ENCODE measurements at places on chromosomes 11 and 22. TPM values are rescaled to one million over a fixed set of nuclear protein-coding genes. Genes with fewer than 3 reads are reported as not detected.

DNA sequence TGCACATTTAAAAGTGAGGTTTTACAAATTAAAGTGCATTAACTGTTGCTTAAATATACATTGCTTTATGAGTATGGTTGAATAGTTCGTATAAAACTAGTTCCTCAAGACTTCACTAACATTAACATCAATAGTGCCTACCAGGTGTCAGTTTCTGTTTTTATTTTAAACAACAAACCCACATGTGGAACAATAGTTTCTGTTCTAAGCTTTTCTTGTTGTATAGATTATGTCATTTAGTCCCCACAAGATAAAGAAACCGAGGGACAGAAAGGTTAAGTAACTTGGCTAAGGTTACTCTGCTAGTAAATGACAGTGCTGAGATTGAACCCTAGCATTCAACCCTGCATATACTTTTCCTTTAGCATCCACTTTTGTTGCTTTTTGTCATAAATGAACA, 41.4 kb upstream of the ST14 start:
- no peaks in the 10 kb centered on the region for H3K27me3 ChIP-seq
- H3K4me3 ChIP-seq: no peak overlapping the region
- H3K36me3 ChIP-seq: peaks cover 48% of the 10 kb centered on the region
- DNase-seq: no peak

- H3K27ac ChIP-seq: peak overlapping the region; percentile 23
- no peaks in the 10 kb centered on the region for H3K27me3 ChIP-seq
- H3K4me1 ChIP-seq: peaks cover 9% of the 10 kb centered on the region
- no peaks in the 10 kb centered on the region for H3K36me3 ChIP-seq
Measured at GRCh38 chr22:23179381-23180299, 669 bp upstream of the BCR start.

DNA sequence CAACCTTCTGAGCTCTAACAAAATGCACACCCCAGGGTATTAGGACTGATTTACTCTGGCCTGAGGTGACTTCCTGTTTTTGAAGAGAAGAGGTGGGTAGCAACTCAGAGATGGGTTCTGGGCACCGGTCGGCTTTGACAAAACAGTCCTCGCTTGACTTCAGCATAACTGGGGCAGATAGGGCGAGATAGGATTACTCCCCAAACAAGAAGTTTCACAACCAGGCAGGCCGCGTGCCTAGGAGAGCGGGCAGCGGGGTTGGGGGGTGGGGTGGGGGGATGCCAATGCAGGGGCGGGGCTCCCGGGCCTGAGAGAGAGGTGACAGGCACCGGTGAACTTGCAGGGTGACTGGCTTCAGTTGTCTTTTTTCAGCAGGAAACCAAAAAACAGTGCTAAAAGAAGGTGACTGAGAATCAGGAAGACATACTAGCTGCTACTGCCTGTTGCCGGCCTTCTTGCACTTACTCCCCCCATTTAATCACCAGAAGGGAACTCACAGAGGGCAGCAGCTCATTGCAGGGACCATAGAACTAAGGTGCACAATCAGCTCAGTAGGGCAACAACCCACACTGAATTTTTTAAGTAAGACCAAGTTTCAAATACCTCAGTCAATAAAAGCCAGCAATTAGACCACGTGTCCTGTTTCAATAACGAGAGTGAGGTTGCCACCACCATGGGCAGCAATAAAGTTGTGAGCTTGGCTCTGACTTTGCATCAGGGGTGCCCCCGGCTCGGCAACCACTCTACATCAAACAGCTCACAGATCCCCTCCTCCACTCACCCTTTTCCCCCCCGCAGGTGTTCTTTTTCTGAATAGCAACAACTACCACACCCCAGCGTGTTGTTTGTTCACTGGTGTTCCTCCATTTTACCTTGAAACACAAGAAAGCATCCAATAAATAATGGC, 37.2 kb upstream of the ETS1 start:
- no peaks in the 10 kb centered on the region for H3K36me3 ChIP-seq
- no peak for DNase-seq
- no peaks in the 10 kb centered on the region for H3K27me3 ChIP-seq
- H3K27ac ChIP-seq: peak overlapping the region; percentile 80
- no peak overlapping the region for H3K4me3 ChIP-seq

- no peaks in the 10 kb centered on the region for H3K27me3 ChIP-seq
- peak overlapping the region; percentile 83 for H3K4me3 ChIP-seq
- peaks cover 62% of the 10 kb centered on the region for H3K36me3 ChIP-seq
Measured at GRCh38 chr11:208181-208916, 841 bp downstream of the RIC8A start.

- no peak for DNase-seq
- no peaks in the 10 kb centered on the region for H3K27me3 ChIP-seq
- H3K4me3 ChIP-seq: no peak overlapping the region
- no peaks in the 10 kb centered on the region for H3K36me3 ChIP-seq
- no peaks in the 10 kb centered on the region for H3K4me1 ChIP-seq
Measured at GRCh38 chr11:101872171-101872882, 42.5 kb upstream of the CEP126 start.

DNA sequence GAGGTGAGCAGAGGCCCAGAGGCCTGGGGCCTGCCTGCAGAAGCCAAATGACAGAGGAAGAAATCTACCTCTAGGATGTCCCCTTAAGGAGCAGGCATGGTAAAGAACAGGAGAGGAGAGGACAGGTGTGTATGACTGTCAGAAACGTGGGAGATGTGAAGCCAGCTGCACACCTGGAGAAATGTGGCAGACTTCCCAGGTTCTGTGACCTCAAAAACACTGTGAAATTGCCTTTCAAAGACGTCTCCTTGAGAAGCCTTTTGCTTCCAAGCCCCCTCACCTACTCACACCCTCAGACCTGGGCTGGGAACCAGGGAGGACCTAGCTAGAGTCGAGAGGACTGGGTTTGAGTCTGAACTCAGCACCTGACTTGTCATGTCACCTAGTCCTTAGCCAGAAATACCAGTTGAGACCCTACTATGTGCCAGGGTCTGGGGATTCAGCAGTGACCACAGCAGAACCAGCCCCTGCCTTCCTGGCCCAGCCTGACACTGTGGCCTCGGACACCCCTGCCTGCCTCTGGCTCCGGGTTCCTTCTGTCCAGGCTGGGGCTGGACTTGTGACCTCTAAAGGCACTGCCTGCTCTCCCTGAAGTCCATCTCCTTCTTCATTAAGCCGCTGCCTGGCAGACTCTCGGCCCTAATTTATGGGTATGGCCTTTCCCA, 5.6 kb downstream of the TPBGL start:
- no peak overlapping the region for H3K4me3 ChIP-seq
- peaks cover 5% of the 10 kb centered on the region for H3K4me1 ChIP-seq
- H3K36me3 ChIP-seq: no peaks in the 10 kb centered on the region
- DNase-seq: no peak
- H3K27me3 ChIP-seq: peaks cover 43% of the 10 kb centered on the region

DNA sequence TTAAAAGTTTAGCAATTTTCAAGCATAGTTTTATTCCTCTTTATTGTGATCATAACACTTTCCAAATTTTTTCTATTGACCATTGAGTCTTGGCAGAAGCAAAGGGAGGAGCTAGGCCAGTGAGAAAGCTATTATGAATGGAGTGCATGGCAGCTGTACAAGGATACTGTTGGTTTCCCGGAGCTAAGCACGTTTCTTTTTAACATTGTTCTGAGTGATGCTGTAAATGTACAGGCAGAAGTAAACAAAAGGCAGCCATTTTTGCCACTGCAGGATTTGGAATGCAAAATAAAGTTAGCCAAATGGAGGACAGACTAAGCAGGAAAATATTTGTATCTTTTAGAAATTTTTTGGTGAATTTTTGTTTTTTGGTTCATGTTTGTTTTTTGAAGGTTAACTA, 16.2 kb downstream of the CBL start:
- peaks cover 10% of the 10 kb centered on the region for H3K4me1 ChIP-seq
- H3K4me3 ChIP-seq: no peak overlapping the region
- no peaks in the 10 kb centered on the region for H3K36me3 ChIP-seq
- DNase-seq: no peak
- H3K27me3 ChIP-seq: no peaks in the 10 kb centered on the region
- no peak overlapping the region for H3K27ac ChIP-seq

The GDPD4 gene
- not detected for polyA plus RNA-seq

DNA sequence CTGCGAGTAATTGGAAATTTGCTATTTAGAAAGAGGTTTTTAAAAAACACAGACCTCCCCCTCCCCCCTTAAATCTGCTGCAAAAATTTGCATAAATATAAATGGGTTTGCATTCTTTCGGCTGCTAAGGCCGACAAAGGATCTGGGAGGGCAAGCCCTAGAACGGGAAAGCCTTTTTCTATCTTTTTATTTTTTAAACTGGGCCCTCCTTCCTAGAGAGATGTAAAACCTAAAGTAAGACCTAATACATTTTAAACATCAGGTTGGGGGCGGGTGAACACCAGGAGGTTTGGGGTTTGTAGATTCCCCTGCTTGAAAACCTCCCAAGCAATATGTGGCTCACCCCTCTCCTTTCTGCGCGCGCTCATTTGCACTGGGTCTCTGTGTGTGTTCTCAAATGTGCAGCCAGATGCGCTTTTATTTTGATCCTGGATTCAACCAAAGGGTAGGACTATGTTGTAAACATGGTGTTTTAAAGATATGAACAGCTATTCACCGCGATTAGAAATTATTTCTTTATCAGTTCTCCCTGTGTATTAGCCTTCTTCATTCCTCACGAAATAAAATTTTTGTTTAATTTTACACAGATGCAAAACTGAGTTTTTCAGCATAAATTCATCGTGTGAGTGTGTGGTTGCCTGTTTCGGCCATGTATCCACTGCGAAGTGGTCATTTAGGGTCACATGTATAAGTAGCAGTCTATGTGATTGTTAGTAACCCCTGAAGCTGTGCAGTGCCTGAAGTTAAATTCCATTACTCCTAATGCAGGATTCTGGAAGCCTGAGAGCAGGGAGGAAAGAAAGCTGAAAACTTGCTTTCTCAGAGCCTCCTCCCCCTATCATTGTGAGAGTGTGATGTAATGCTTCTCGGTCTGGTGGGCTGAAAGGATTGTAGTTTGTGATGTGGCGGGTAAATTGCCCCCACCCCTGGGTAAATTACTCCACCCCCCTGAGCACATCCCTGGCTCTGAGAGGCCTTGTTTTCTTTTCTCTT, 988 bp downstream of the TNRC6B start:
- H3K27ac ChIP-seq: peak overlapping the region; percentile 77
- peak; percentile 30 for DNase-seq
- peaks cover 77% of the 10 kb centered on the region for H3K4me1 ChIP-seq

The TSKU gene
- polyA plus RNA-seq: 13.7 TPM

DNA sequence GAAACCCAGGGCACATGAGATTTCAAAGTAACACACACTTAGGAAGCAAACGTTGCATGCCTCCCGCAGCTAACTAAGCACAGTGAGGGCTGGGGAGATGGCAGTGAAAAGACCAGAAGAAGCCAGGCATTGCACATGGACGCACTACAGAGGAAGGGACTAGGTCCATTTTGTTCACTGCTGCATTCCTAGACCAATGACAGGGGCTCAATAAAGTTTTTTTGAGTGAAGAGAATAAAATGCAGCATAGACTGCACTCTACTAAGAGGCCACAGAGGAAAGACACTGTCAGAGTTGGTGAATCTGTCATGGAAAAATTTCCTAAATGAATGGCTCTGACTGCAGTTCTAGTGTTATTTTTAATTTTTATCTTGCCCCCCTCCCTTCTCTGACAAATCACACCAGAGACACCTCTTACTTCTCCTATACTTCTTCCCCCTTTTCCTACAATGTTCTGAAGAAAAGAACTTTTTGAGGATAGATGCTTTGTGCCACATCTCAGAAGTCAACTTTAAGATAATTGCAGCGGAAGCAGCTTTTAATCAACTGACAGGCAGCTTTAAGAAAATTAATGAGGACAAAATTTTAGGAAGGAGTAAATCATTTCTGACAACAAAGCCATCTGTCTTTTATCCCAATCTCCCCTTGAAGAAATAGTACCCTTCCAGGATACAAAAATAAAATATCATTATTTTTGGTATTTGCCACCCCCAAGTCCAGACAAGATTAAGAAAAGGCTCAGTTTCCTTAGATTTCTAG, 34.8 kb upstream of the CHRM4 start:
- H3K27me3 ChIP-seq: no peaks in the 10 kb centered on the region
- H3K36me3 ChIP-seq: no peaks in the 10 kb centered on the region
- H3K27ac ChIP-seq: no peak overlapping the region
- H3K4me3 ChIP-seq: no peak overlapping the region
- DNase-seq: no peak
- no peaks in the 10 kb centered on the region for H3K4me1 ChIP-seq

- no peaks in the 10 kb centered on the region for H3K27me3 ChIP-seq
- H3K36me3 ChIP-seq: no peaks in the 10 kb centered on the region
- H3K27ac ChIP-seq: no peak overlapping the region
- no peaks in the 10 kb centered on the region for H3K4me1 ChIP-seq
- no peak overlapping the region for H3K4me3 ChIP-seq
Measured at GRCh38 chr11:8040261-8040920, 40.6 kb upstream of the TUB start.

GRCh38 chr22:20881869-20882815, 23.3 kb downstream of the SNAP29 start:
- no peak overlapping the region for H3K4me3 ChIP-seq
- no peak overlapping the region for H3K27ac ChIP-seq
- DNase-seq: no peak

GRCh38 chr11:96111308-96111707, 187.4 kb upstream of the MTMR2 start:
- DNase-seq: no peak
- no peaks in the 10 kb centered on the region for H3K36me3 ChIP-seq
- no peak overlapping the region for H3K4me3 ChIP-seq
- H3K27ac ChIP-seq: peak overlapping the region; percentile 79
- no peaks in the 10 kb centered on the region for H3K27me3 ChIP-seq

- H3K4me3 ChIP-seq: no peak overlapping the region
- H3K4me1 ChIP-seq: no peaks in the 10 kb centered on the region
- H3K27ac ChIP-seq: no peak overlapping the region
- no peaks in the 10 kb centered on the region for H3K36me3 ChIP-seq
- H3K27me3 ChIP-seq: no peaks in the 10 kb centered on the region
Measured at GRCh38 chr11:100546714-100547113, 140.4 kb upstream of the ARHGAP42 start.

The MYEOV gene
- 0.07 TPM for polyA plus RNA-seq

GRCh38 chr11:62853279-62853965, 14.0 kb upstream of the WDR74 start:
- H3K36me3 ChIP-seq: peaks cover 12% of the 10 kb centered on the region
- peaks cover 49% of the 10 kb centered on the region for H3K4me1 ChIP-seq
- H3K27me3 ChIP-seq: no peaks in the 10 kb centered on the region
- DNase-seq: no peak
- H3K4me3 ChIP-seq: peak overlapping the region; percentile 68
- no peak overlapping the region for H3K27ac ChIP-seq

DNA sequence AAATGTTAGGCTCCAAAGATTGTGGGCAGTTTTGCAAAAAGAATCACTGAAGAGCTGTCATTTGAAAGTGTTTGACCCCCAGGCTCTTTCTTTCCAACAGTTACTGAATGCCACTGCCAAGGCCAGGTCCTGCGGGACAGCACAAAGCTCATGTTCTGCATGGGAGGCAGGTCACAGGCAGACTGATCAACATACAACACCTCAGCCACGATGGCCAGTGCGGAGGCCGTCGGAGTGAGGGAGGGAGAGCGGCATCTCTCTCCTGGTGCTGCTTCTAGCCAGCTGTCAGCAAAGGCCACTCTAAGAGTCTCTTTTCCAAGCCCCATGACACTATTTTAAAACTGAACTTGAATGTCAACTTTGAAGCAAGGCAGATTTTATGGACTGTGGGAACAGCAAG, 49.9 kb downstream of the ARFGAP3 start:
- peak overlapping the region; percentile 81 for H3K27ac ChIP-seq
- peaks cover 76% of the 10 kb centered on the region for H3K36me3 ChIP-seq

GRCh38 chr11:58786693-58787092, 55.0 kb upstream of the GLYAT start:
- H3K4me1 ChIP-seq: no peaks in the 10 kb centered on the region
- no peak for DNase-seq
- H3K4me3 ChIP-seq: no peak overlapping the region
- no peaks in the 10 kb centered on the region for H3K36me3 ChIP-seq
- H3K27ac ChIP-seq: no peak overlapping the region
- H3K27me3 ChIP-seq: no peaks in the 10 kb centered on the region

GRCh38 chr11:36722421-36722820, 124.4 kb upstream of the RAG2 start:
- no peaks in the 10 kb centered on the region for H3K36me3 ChIP-seq
- H3K4me1 ChIP-seq: no peaks in the 10 kb centered on the region
- no peak for DNase-seq
